MCF 10A (cell line): ENCODE measurements at places on chromosomes 7 and 10. TPM values are rescaled to one million over a fixed set of nuclear protein-coding genes. Genes with fewer than 3 reads are reported as not detected.
A peak's percentile ranks its signal among the peaks of the same experiment; 100 is the strongest.

DNA sequence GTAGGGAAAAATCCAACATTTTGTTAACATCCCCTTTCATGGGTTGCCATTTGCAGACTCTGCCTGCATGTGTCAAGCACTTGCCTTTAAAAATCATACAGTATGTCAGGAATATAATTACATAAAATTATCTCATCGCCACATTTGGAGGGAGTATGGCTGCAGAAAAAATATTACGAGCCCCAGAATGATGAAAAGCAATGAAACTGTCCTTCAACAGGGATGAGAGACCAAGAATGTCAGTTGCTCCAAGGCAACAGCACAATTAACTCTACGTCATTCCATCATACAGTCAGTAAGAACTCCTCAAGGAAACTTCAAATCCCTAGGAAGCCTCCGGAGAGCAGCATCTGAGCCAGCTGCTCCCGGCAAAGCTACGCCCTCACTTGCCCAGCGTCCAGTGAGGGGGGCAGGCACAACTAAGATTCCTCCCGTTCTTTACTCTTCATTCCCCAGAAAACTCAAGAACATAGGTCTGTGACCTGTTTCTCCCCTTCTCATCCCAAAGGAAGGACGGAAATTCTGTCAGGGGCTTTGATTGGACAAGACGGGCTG lies 132.9 kb downstream of the ANLN start:
- no peak for DNase-seq
- H3K27ac ChIP-seq: no peak overlapping the region

DNA sequence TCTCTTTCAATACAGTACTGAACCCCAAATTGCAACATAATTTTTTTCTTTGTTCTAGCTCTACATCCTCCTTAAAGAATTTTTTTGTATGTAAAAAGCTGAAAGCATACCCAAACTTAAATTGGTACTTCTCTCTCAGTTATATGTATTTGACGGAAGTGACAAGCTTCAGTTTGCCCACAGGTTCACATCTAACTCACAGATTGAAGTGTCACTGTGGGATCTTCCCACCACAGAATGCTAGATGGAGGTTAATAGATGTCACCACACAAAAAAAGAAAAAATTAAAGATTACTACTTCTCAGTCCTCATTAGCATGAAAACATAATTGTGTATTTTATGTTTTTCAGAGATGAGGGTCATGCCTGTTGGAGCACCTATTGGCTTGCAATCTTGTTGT lies 150.9 kb upstream of the GHITM start:
- no peaks in the 10 kb centered on the region for H3K27me3 ChIP-seq
- no peak overlapping the region for H3K4me3 ChIP-seq

GRCh38 chr10:62467527-62467926 lies 93.4 kb downstream of the ZNF365 start:
- no peaks in the 10 kb centered on the region for H3K27me3 ChIP-seq
- no peak overlapping the region for H3K27ac ChIP-seq
- no peaks in the 10 kb centered on the region for H3K4me1 ChIP-seq
- H3K36me3 ChIP-seq: no peaks in the 10 kb centered on the region
- H3K4me3 ChIP-seq: no peak overlapping the region
- DNase-seq: no peak

DNA sequence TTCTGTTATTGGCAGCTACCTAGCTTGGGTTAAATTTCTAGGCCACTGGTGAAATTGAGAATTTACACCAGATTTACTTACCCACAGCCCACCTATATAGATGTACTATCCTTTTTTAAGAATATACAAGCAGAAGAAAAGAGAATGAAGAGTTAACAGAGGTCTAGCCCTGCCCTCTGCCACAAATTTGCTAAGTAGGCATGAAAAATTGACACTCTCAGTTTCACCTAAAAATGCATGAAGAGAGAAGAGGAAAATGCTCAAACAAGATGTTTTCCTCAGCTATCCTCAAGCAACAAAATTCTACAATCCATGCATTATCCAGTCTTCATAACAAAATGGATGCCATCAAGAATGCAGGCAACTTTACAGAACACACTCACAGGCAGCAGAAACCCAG lies 24.6 kb upstream of the RNF148 start:
- H3K36me3 ChIP-seq: no peaks in the 10 kb centered on the region
- no peaks in the 10 kb centered on the region for H3K27me3 ChIP-seq
- H3K4me3 ChIP-seq: no peak overlapping the region
- no peaks in the 10 kb centered on the region for H3K4me1 ChIP-seq

GRCh38 chr7:153010416-153010815 lies 250.9 kb downstream of the ACTR3B start:
- no peaks in the 10 kb centered on the region for H3K4me1 ChIP-seq
- no peak overlapping the region for H3K27ac ChIP-seq
- H3K27me3 ChIP-seq: no peaks in the 10 kb centered on the region
- DNase-seq: no peak
- H3K36me3 ChIP-seq: no peaks in the 10 kb centered on the region
- H3K4me3 ChIP-seq: no peak overlapping the region

DNA sequence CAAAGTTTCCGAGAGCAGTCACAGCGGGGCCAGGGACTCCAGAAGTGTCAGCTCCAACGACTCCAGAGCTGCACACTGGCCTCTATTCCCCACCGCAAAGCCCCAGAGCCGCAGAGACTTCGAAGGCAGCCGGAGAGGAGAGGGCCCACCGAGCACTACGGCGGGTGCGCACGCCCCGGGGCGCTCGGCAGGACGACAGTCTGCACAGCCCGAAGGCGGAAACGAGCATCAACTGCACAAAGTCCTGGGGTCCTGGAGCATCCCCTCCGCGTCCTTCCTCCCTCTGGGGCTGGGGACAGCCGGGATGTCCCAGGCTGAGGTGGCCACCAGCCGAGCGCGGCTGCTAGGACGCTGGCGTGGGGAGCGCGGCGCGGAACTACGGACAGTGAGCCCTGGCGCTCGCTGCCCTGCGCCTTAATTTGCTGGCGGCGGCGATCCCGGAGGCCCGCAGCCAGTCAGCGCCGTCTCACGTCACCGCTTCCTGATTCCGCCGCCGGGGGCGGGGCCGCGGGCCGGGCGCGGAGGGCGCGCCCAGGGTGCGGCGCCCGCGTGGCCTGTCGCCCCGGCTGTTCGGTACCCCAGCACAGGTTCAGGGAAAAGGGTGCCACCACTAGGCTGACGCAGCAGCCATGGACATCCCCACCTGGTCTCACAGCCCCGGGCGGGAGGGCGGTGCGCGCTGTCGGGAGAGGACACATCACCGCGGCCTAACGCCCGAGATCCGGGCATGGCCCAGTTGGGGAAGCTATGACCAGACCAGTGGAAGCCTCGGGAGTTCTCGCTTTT lies at the start of gene TBX20:
Gene TBX20 (minus strand): TSS at position 391 of the 786 bp plus-strand sequence. CDS start 480 bp downstream, outside the sequence.
- no peaks in the 10 kb centered on the region for H3K36me3 ChIP-seq
- no peaks in the 10 kb centered on the region for H3K4me1 ChIP-seq
- H3K27ac ChIP-seq: no peak within 1 kb of the TSS
- DNase-seq: no peak

DNA sequence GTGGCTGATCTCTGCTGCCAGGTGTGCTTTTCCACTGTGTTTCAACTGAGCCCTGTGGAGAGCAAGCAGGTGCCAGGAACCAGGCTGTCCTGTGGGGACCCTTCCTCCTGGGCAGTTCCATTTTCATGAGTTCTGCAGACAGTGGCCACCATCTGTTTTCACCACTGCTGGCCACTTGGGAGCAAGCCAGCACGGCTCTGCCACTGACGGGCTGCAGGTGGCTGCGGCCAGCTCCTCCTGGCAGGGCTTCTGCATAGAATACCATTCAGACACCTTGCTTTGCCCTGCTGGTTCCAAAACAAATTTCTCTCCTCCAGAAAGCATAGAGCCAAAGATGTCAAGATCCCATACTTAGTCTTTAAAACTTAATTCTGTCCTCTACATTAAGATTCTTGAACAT lies 48.3 kb downstream of the LANCL2 start:
- H3K4me1 ChIP-seq: no peaks in the 10 kb centered on the region
- H3K27ac ChIP-seq: no peak overlapping the region
- no peak for DNase-seq

- no peak overlapping the region for H3K4me3 ChIP-seq
- H3K27ac ChIP-seq: no peak overlapping the region
- peaks cover 17% of the 10 kb centered on the region for H3K36me3 ChIP-seq
Observed at GRCh38 chr7:102814025-102814471, 65.2 kb downstream of the FAM185A start.

DNA sequence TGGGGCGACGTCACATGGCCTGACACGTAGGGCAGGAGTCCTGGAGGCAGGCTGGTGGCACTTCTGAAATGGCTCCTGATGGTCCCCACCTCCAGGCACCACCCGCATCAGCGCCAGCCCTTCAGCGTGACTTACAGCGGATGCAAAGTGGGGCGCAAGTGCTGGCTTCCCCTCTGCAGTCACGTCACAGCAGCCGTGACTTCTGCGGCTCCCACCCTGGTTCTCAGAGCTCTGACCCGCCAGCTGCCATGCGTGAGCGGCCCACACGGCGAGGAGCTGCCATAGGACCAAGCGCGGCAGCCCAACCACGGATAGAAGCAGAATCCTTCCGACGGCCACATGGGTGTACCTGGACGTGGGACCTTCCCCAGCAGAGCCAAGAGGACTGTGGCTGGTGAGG lies 159.0 kb downstream of the ELFN1 start:
- DNase-seq: no peak
- no peaks in the 10 kb centered on the region for H3K4me1 ChIP-seq
- no peak overlapping the region for H3K27ac ChIP-seq
- peaks cover 5% of the 10 kb centered on the region for H3K36me3 ChIP-seq

- H3K4me3 ChIP-seq: peak overlapping the region; percentile 32
- H3K27me3 ChIP-seq: no peaks in the 10 kb centered on the region
- H3K27ac ChIP-seq: peak overlapping the region; percentile 78
- H3K36me3 ChIP-seq: peaks cover 79% of the 10 kb centered on the region
- H3K4me1 ChIP-seq: peaks cover 48% of the 10 kb centered on the region
- no peak for DNase-seq
Observed at GRCh38 chr10:80155696-80156215, 23.2 kb downstream of the PLAC9 start.

- no peak overlapping the region for H3K4me3 ChIP-seq
- DNase-seq: no peak
- no peak overlapping the region for H3K27ac ChIP-seq
- H3K27me3 ChIP-seq: no peaks in the 10 kb centered on the region
- no peaks in the 10 kb centered on the region for H3K36me3 ChIP-seq
Observed at GRCh38 chr7:155169498-155170065, 99.5 kb downstream of the HTR5A start.

DNA sequence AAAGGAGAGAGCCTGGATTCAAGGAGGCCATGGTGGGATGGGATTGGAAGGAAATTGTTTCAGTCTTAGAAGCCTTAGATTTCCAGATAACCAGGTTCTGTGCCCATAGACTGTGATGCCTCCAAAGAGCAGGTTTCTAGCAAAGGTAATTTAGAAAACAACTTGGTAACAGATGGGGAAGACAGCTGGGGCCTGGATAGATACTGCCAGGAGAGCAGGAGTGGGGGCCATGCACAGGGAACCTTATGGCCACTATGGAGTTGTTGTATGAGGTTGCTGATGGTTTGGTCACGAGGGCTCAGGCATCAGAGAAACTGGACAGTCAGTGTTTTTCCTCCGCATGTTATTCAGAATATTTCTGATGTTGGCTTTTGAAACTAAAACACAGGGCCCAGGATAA lies 901.9 kb downstream of the LRMDA start:
- H3K4me3 ChIP-seq: no peak overlapping the region
- H3K27ac ChIP-seq: no peak overlapping the region
- DNase-seq: no peak
- no peaks in the 10 kb centered on the region for H3K36me3 ChIP-seq

DNA sequence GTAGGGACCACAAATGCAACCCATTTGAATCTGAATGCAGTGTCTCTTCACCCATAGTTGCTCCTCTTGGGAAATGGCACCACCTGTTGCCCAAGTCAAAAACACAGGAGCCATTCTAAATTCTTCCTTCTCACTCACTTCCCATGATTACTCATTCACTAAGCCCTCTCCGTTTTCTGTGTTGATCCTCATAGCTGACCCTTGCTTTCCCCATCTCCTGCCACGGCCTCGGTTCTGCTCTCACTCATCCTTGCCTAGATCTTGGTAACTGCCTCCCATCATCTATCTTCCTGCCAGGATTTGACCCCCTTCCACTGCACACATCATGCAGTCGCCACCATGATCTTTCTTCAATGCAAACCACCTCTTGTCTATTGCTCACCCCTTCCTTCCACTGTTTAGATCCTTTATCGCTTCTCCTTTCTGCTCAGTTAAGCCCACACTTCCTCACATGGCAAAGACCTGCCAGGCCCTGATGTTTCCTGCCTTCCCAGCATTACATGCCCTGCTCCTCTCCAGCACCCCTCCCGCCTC lies 19.0 kb upstream of the CPN1 start:
- no peaks in the 10 kb centered on the region for H3K36me3 ChIP-seq
- DNase-seq: peak; percentile 61
- no peak overlapping the region for H3K4me3 ChIP-seq
- H3K27ac ChIP-seq: no peak overlapping the region

- H3K36me3 ChIP-seq: peaks cover 98% of the 10 kb centered on the region
- H3K27me3 ChIP-seq: no peaks in the 10 kb centered on the region
- DNase-seq: no peak
- H3K4me1 ChIP-seq: peaks cover 16% of the 10 kb centered on the region
- H3K4me3 ChIP-seq: no peak overlapping the region
Observed at GRCh38 chr7:87173471-87173870, 21.2 kb downstream of the DMTF1 start.

DNA sequence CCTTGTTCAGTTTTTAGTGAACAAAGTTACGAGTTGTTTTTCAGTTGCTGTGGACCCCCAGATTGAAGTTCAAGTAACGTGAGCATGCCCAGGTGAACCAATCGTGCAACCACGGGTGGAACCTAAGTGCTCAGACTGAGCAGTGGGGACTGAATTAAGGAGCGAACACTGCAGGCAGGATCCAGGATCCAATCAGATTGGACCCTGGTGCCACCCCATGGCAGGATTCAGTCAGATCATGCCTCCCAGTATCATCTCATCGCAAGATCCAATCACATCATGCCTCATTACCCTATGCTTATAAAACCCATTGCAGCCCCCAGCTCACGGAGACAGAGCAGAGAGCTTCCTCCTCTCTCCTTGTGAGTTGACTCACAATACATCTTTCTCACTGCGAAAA lies 80.9 kb downstream of the PFKFB3 start:
- H3K27ac ChIP-seq: no peak overlapping the region
- H3K4me3 ChIP-seq: no peak overlapping the region
- H3K36me3 ChIP-seq: no peaks in the 10 kb centered on the region
- no peaks in the 10 kb centered on the region for H3K27me3 ChIP-seq

C10orf90 gene
- not detected in 2 replicates for total RNA-seq

FAM20C gene
- total RNA-seq: 8.8 and 14.2 TPM in 2 replicates

SEC31B gene
- total RNA-seq: 10.6 and 14.0 TPM in 2 replicates

HILPDA gene
- 6.2 and 8.3 TPM in 2 replicates for total RNA-seq

SFRP5 gene
- total RNA-seq: not detected in 2 replicates

GRID1 gene
- not detected in 2 replicates for total RNA-seq

GIMAP5 gene
- not detected in 2 replicates for total RNA-seq

SFRP4 gene
- not detected in 2 replicates for total RNA-seq
